ENCODE measurements at places on chromosomes 2 and 18.
A peak's percentile ranks its signal among the peaks of the same experiment; 100 is the strongest.

DNA sequence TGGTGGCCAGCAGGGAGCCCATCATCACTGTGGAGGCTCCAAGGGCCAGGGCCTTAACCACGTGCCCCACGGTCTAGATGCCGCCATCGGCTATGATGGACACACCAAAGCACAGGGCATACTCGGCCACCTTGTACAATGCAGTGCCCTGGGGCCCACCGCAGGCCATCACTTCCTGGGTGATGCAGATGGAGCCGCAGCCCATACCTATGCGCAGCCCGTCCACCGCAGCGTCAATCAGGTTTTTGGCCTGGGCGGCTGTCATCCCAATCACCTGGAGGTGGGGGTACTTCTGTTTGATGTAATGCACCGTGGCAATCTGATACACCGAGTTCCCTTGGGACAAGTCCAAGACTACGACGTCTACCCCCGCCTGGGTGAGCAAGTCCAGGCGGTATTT, 153.3 kb upstream of the ZSWIM2 start:
- no peak for DNase-seq

DNA sequence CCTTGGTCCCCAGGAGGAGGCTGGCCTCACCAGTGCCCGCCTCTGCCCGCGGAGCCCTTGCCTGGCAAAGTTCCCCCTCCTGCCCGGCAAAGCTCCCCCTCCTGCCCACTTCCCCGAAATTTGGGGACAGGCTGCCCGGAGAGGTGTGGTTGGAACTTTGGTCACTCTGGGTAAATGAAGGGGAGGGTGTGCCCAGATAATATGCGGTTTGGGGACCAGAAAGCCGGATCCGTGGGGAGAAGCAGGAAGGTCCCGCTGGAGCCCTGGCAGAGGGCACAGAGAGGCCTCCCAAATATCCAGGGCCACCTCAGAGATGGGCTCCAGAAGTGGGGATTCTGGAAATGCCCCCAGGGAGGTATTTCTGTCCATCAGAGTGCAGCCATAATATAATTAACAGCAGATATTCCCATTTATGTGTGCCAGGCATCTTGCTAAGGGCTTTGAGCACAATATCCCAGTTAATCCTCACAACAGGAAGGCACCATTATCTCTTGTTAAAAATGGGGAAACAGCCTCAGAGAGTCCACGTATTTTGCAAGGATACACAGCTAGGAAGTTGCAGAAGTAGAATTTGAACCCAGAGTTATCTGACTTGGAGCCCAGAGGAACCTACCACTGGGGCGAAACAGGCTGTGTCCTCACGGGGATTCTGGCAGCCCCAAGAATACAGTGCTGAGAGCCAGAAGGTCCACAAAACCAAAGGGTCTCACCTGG, 914 bp downstream of the STEAP3 start:
- no peak for DNase-seq

GRCh38 chr2:177284531-177284930, 20.0 kb upstream of the NFE2L2 start:
- no peak for DNase-seq

DNA sequence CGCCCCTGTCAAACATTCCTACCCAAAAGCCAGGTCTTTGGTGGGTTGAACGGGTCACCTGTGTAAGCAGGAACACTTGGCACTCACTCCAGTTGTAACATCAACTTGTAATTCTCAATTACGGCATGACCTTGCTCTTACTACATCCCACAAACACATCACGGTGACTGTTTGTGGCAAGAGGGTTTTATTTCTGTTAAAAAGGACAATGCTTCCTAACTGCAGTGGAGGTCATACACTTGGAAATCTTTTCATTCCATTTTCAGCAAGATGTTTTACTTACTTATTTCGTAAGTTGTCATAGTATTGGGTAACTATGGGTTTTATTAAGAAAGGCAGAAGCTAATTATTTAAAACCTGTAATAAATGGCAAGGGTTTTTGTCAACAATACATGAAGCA, 126.1 kb downstream of the ZNF516 start:
- DNase-seq: no peak

GRCh38 chr2:206271065-206271464, 3.4 kb upstream of the ZDBF2 start:
- no peak for DNase-seq

- DNase-seq: no peak
Measured at GRCh38 chr2:134124047-134124753, 129.7 kb upstream of the MGAT5 start.

DNA sequence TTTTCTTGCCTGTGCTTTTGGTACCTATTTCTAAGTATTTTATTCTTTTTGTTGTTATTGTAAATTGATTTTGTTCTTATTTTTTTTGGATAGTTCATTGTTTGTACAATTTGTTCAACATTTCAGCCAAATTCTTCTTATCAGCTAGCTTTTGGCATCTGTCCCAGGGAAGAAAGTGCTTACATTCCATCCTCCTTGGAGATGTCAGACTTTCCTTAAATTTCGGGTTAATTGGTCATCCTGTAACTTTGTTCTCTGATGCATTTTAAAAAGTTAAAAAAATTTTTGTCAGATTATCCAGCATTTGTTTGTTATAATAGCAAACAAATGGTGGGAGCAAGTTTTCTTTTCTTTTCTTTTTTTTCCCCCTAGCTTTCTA, 60.3 kb downstream of the PTH2R start:
- no peak for DNase-seq

DNA sequence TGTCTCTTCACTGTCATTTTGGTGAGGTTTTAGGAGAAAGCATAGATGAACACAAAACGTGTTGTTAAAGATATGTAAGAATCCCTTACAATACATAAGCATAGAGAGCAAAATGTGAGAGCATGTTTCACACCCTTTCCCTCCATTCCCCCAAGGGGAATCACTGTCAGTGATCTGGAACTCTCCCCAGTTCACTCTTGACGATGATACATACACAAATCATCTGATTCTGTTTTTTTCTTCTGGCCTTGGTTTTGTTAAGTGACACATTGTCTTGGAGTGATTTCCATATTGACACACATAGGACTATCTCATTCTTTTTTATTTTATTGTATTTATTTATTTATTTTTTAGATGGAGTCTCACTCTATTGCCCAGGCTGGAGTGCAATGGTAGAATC, 53.7 kb upstream of the TANC1 start:
- no peak for DNase-seq

DNA sequence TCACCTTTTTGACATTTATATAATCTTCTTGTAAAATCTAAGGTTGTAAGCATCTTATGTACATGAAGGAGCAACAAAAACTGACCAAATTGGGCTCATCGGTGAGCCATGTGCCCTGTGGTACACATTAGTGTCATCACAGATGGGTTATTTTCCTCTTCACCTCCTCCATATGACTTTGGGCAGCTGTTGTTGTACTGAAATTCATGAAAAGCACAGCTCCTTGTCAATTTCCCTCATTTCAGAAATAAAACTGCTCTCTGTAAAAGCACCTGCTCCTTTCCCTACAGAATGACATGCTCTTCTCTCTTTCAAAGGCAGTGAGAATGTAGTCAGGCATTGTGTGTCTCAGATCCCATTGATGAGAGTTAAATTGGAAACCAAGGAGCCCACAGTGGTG, 42.0 kb downstream of the DTNA start:
- no peak for DNase-seq

DNA sequence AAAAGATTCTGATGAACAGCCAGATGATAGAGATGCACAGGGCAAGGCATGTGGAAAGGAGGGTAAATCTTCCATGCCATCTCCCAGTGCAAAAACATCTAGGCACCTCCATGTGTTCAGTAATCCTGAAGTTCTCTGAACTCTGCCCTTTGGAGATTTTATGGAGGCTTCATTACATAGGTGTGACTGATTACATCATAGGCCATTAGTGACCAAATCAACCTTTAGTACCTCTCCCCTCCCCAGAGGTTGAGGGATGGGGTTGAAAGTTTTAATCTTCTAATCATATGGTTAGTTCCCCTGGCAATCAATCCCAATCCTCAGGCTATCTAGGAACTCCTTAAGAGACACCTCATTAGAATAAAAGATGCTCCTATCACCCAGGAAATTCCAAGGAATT, 2190.2 kb upstream of the PIK3C3 start:
- DNase-seq: no peak

DNA sequence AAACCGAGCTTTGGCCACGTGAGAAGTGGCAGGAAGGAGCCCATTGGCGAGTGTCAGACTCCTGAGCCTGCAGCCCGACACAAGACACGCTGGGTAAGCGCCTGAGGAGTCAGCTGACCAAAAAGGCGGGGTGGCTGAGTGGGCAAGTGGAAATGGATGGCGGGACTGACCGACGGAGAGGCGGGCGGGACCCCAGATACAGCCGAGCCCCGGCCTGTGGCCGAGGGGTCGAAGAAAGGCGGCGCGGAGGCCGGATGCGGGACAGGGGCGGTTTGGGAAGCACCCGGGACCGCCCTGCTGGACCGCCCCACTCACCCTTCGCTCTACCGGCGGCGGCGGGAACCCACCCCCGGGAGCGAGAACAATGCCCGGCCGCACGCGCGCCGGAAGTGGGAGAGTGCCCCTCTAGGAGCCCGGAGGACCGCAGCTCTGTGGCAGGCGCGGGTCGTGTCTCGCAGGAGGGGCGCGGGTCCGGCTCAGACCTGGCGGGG, 22.8 kb downstream of the ZSCAN30 start:
- DNase-seq: peak; percentile 43

DNA sequence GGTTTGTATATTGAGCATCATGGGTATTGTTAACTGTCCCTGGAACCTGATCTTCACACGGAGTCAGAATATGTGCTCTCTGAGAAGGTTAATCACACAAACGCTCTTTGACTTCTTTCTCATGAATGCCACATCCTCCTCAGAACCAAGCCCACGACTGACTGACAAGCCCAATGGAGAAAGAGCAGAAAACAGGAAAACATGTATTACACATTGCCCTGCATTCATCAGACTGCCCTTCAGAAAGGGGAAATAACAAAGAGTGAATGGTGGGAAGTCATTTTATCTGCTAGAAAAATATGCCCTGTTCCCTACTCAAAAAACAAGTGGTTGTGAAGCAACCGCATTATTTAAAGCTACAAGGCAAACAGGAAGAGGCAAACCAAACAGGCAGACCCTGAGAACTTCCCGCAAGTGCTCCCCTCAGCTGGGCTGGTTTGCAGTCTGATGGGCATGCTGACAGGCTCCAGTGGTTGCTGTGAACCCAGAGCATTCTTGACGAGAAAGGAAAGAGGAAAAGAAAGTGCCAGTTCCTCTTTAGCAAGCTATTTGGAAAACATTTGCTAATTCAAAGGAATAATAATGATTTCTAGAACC, 172.9 kb upstream of the SETBP1 start:
- no peak for DNase-seq

GRCh38 chr2:231376857-231377256, 18.7 kb upstream of the B3GNT7 start:
- no peak for DNase-seq

GRCh38 chr2:110870545-110870944, 138.2 kb downstream of the ACOXL start:
- no peak for DNase-seq

DNA sequence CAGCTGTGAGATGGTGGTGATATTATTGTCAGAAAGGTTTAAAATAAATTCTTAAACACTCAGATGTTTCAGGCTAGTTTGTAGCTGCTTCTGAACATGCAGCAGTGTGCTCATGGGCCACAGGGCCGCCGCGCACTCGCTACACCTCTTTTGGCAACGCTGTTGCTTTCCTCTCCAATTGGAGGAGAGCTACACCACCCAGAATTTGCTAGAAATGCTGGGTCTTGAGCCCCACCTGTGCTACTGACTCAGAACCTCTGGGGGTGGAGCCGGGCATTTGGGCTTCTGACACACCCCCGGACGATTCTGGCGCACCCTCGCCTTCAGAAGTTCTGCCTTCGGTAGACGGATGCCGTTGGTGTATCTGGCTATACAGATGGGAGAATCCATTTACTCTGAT, 15.7 kb downstream of the LRRFIP1 start:
- no peak for DNase-seq

DNA sequence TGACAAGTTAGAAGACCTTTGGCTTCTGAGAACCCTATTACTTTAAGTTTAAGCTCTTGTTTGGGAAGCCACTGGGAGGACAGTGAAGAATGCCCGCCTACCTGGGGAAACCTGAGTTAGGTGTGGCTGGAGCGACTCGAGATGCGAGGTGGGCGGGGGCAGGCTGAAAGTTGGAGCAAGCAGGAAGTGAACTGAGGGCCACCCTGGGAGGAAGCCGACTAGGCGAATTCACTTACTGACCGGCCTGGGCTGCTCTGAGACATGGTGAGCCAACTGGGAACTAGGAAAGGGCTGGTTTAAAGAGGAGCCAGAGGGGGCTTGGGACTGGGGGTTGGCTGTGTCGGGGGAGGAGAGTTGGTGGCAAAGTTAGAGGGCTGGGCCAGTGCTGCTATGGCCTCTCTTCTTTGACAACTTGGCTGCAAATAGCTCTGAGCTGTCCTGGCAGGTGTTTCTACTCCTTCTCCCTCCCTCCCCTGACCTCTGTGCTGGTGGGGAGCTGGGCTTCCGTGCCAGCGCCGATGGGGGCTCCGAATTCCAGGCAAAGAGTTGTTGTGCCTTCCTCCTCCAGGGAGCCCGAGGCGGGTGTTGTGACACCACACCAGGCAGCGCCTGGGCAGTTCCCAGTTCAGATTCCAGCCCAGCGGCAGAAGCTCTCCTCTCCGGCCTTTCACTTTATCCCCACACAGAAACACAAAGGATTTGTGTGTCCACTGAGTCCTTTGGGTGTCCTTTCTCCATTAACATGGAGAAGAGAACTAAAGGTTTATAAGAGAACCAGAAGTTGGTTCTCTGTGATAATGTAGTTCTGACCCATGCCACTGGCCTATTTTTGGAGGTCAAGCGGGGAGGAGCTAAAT, at the start of gene VAMP8:
VAMP8 (plus strand) TSS at position 201 of the 857 bp plus-strand sequence; CDS start at position 262, 61 bp downstream.
- DNase-seq: peak; percentile 57

DNA sequence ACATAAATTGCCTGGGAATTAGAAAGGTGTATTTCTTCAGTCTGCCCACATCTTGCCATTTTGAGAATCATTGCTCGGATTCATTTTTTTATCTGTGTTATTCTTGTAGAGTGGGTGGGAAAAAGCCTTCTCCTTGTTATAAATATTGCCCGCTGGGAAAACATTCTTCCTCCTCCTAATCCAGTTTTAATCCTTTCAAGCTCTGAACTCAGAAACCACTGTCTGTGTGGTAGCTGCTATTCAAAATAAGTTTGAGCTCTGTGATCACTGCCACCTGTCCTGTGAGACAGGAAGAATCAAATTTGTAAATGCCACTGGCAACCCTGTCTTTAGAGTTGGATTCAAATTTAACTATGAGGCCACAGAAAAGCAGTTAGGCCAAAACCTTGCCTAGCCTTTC, 1875.2 kb upstream of the PIK3C3 start:
- DNase-seq: no peak

DNA sequence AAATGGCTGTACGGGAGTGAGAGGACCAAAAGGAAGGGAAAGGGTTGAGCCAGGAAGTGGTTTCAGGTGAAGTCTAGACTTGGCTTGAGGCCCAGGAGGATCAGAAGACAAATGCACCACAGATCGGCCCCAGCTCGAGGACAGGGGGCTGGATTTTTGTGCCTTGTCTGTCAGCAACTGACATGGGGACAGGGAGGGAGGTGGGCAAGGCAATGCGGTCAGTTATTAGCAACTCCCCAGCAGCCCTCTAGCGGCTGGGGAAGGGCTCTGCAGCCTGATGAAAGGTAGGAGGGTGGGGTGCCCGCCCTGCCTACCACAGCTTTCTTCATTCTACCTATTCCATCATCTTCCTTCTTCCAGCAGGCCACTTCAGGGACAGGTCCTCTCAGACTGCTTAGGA, 50.0 kb downstream of the CPO start:
- DNase-seq: no peak
